ENCODE measurements at places on chromosomes 6 and 20. TPM values are rescaled to one million over a fixed set of nuclear protein-coding genes. Genes with fewer than 3 reads are reported as not detected.

KCNQ5 gene
- 1.2 TPM for total RNA-seq

MEI4 gene
- total RNA-seq, result 0.06 TPM

OR2H1 gene
- not detected for total RNA-seq

UBE3D gene
- total RNA-seq, result 5.3 TPM

ZSCAN12 gene
- 5.1 TPM for total RNA-seq

SOX18 gene
- 19.0 TPM for total RNA-seq

SH3BGRL2 gene
- 34.1 TPM for total RNA-seq

HS3ST5 gene
- not detected for total RNA-seq

SLC22A7 gene
- total RNA-seq, result not detected

TNFRSF6B gene
- total RNA-seq, result 67.8 TPM

RPS18 gene
- 3,082 TPM for total RNA-seq

IL17F gene
- total RNA-seq, result not detected

PI16 gene
- 44.8 TPM for total RNA-seq

EGFL8 gene
- 20.7 TPM for total RNA-seq

SYTL3 gene
- 4.8 TPM for total RNA-seq

KIF13A gene
- 63.8 TPM for total RNA-seq

MPIG6B gene
- total RNA-seq, result not detected

ALDH8A1 gene
- 1.4 TPM for total RNA-seq

LRRC73 gene
- not detected for total RNA-seq

NFATC2 gene
- total RNA-seq, result 11.6 TPM

MOG gene
- total RNA-seq, result not detected

HDGFL1 gene
- total RNA-seq, result not detected

CD109 gene
- total RNA-seq, result 12.1 TPM

LEMD2 gene
- total RNA-seq, result 65.3 TPM
